ENCODE measurements at places on chromosomes 16 and 17.

DNA sequence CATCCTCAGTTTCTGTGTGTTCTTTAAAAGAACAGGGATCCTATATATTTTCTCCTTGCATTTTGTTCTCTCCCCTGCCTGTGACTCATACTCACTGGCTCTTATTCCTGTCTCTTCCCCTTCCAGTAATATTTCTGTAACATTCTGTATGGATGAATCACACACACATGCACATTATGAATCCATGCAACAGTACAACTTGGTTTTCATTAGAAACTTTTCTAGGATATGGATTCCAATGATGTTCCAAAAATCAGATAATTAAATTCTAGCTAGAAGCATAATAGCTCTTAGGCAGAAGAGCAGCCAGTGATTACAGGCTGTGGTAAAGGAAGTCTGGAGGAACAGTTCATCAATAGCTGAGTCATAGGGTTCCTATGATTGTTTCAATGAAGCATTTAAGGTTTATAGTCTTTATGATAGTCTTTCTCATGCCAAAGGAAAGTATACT is 119.6 kb upstream of the PMFBP1 start:
- DNase-seq, result no peak

DNA sequence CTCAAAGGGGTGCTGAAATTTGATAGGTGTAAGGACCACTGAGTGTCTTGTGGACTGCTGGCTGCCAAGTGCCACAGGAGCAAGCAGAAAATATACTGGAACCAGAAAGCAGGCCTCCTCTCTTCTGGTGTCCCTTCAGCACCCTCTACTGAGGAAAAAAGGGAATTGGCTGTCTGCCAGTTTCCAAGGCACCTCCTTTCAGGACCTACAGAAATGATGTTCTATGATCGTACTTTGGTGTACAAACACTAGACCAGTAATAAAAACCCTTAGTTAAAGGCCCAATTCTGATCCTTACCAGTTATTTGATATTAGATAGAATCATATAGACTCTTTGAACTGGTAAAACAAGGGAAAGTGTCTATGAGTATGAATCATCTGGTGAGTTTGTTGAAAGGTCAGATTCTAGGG is 35.8 kb upstream of the BCAS3 start:
- DNase-seq, result peak; percentile 64

DNA sequence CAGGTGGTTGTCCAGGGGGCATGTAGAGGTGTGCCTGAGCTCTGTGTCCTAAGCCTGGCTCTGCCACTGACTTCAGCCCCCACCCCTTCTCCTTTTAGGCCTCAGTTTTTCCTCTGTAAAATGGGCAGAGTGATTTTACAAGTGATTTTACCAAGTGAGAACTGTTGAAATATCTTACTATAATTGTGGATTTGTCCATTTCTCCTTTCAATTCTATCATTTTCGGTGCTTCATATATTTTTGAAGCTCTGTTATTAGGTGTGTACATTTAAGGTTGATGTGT is 21.7 kb upstream of the HOXB9 start:
- DNase-seq, result no peak

GRCh38 chr16:80993834-80994233 is 12.9 kb downstream of the CMC2 start:
- no peak for DNase-seq

DNA sequence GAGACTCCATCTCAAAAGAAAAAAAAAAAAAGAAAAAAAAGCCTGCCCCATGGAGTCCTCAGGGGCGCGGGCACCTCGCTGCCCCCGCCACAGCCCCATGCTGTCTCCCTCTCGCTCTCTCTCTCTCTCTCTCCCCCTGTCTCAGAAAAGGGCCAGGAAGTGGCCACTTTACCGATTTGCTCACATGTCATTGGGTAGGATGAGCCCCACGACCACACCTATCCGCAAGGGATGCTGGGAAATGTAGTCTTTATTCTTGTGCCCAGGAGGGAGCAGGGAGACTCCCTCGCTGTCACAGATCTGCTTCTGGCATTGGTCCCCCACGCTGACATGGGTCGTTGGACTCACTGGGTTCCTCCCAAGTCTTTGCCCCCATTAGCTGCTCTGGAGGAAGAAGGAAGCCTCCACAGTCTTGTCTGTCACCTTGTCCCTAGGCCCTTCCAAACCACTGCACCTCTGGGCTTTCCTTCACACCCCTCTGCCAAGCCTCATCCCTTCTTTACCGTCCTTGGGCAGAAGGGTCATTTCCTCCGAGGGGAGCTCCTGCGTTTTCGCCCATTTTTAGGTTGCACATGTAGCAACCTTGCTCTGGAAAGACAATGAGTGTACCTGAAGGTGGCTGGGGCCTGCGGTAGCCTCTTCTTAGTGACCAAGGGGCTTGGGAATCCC is 6.9 kb upstream of the GJD3 start:
- DNase-seq, result peak; percentile 42

DNA sequence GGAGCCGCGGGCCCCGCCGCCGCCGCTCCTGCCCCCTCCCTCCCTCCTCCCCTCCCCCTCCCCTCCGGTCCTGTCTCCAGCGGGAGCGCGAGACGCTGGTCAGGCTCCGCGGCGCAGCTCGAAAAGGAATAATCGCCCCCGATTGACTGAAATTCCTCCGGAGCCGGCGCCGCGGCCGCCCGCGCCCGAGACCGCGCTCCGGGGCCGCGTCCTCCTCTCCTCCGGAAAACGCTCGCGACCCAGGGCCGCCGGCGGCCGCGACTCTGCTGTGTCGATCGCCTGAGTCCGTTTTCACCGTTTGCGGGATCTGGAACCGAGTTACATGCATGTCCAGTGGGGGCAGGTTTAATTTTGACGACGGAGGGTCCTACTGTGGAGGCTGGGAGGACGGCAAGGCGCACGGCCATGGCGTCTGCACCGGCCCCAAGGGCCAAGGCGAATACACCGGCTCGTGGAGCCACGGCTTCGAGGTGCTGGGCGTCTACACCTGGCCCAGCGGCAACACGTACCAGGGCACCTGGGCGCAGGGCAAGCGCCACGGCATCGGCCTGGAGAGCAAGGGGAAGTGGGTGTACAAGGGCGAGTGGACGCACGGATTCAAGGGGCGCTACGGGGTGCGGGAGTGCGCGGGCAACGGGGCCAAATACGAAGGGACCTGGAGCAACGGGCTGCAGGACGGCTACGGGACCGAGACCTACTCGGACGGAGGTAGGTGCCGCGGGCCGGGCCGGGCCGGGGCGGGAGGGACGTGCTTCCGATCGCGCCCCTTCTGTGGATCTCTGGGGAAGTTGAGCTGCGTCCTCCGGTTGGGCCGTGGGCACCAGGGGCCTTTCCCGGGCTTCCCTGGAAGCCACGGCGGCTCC is 744 bp downstream of the JPH3 start:
- DNase-seq, result no peak

DNA sequence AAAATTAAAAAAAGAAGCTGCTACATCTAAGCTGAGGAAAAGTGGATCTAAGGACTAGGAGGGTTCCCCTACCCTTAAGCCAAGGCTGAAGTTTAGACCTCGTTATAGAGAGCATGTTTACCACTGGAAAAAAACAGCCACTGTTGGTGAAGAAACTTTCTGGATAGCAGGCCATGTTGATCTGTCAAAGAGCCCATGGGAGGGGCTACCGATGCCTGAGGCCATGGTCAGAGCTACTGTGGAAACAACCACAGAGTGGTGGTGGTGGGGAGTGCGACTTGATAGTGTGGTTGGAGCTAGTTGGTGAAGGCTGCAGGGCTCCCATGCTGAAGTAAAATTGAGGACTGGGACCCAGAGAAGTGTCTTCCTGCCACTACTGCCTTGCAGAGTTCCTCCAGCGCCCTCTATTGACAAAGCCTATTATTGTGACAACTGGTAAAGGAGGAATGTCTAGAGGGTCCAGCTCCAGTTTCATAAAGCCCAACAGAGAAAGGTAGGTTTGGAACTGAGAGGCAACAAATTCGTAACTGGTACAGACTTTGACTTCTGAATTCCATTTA is 12.7 kb upstream of the FAM20A start:
- DNase-seq, result peak; percentile 41

- peak; percentile 67 for DNase-seq
Observed at GRCh38 chr17:2398655-2399571, 1.9 kb downstream of the MNT start.
